K562 (cell line): ENCODE measurements at places on chromosomes 5 and 9. TPM values are rescaled to one million over a fixed set of nuclear protein-coding genes. Genes with fewer than 3 reads are reported as not detected.

DNA sequence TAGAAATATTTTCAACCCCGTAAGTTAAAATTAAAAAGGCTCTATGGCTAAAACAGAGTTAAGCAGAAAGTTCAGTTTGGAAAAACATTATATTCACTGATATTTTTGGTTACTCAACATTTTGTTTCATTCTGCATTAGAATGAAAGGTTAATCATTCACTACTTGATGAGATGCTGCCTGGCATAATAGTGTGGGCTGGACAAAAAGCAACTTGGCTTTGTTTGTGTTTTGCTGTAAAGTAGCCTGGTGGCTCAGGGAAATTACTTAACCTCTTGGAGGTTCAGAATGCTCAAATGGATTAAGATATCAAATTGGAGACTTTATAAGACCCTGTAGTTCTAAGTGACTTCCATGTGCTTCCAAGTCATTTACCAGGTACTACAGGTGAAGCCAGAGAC lies 367.4 kb upstream of the TRPC7 start:
- no peak for DNase-seq

GRCh38 chr5:158658446-158659230 lies 441.1 kb downstream of the EBF1 start:
- no peak for DNase-seq

The PCDHB13 gene
- not detected in 2 replicates for total RNA-seq

The SH3TC2 gene
- total RNA-seq, result 0.80 and 1.1 TPM in 2 replicates

- no peak for DNase-seq
These were observed 108.5 kb downstream of the ELAVL2 start for GRCh38 chr9:23717505-23717904.

DNA sequence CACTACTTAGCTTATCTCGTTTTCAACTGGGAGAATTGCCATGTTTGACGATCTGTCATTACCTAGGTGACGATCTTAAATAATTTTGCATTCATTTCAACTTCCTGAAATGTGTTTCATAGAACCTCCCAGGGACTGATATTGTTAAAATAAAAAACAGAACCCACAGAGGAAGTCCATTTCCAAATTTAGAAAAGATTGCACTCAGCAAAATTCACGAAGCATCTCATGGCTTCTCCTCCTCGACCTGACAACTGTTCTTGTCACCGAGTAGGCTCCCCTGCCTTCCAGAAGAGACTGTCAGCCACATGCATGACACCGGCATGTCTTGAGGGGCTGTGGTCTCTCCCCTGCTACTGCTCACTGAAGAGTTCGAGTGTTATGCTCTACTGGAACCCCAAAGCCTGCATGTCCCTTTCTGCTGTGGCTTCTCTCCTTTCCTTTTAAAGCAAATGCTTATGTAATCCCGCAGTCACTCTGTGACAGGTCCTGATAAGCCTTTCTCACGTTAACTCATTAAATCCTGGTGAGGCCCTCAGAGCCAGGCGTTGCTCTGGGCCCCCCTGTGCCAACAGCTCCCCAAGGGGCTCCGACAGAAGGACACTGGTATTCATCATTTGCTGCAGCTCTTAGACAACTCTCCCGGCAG lies 26.8 kb upstream of the ANKRD33B start:
- peak; percentile 28 for DNase-seq

GRCh38 chr5:82295959-82296531 lies 17.9 kb upstream of the RPS23 start:
- DNase-seq, result no peak

The RMND5B gene
- 53.6 and 54.8 TPM in 2 replicates for total RNA-seq

DNA sequence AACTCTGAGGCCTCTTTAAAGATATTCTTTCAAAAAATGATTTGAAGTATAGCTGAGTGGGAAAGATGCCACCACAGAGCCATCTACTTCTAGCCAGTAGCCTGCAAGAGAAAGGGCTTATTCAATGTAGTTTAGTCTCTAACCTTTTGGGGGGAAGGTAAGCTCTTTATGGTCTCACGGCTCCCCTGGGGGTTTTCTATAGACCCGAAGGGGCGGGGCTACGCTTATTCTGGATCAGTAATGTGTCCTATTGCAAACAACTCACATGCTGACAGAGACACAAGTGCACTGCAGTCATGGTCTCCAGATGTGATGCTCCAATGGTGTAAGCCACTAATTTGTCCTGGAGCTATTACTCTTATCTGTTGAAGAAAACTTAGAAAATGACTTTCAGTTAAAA lies 53.4 kb upstream of the RPS23 start:
- no peak for DNase-seq

DNA sequence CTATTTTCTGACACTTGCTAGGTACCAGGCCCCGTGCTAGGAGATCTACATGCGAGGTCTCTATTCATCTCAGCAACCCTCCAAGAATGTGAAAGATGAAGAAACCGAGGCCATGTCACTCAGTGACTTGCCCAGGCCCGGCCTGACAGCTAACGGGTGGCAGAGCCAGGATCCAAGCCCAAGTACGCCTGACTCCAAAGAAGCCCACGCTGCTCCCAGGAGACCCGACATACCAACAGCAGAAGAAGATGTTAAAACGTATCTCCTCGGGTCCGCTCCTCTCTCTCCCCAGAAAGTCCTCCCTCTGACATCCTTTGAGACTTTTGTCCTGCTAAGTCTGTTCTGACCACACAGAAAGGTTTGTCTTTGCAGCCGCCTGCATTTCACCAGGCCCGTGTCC lies 65.2 kb downstream of the CRB2 start:
- DNase-seq, result no peak

DNA sequence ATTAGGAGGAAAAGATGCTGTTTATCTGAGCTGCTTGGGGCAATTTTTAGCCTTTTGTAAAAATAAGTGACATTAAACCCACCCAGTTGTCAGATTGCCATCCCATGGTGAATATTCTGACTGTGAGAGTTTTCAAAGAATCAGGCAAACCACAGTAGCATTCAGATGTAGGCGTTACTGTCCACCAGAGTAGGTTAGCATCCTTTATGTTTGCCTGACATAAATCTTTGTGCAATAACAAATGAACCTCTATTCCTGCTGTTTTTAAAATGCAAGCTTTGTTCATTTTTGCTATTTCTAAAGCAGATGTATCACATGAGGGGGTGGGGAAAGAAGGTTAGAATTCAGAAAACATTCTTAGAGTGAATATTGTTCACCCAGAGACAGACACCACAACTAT lies 427.8 kb downstream of the CDH9 start:
- DNase-seq, result no peak

GRCh38 chr9:109012876-109013678 lies at the start of gene CTNNAL1:
Gene CTNNAL1 (minus strand): TSS chr9:109013499. CDS start chr9:109013442, 57 bp downstream.
- DNase-seq, result peak; percentile 100

The CD274 gene
- 0.18 and 0.24 TPM in 2 replicates for total RNA-seq

The INSYN2B gene
- not detected in 2 replicates for total RNA-seq

DNA sequence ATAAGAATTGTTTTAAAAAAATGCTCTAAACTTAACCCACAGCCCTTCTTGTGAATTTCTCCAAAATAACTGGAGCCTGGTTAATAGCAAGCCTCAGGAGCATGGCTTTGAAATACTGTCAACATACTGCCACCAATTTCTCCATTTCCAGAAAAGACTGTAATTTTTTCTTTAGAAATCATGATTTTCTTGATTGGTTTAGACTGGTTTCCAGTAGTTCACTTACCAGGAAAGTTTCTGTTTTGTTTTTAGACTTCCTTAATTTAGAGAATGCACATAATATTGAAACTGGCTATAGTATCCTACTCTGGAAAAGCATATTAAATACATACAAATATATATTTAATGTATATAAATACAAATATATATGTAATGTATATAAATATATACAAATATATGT lies 4.5 kb upstream of the CD274 start:
- no peak for DNase-seq

- DNase-seq, result no peak
These were observed 3.3 kb downstream of the TLX3 start for GRCh38 chr5:171312129-171312974.

GRCh38 chr5:99169309-99169708 lies 240.5 kb upstream of the CHD1 start:
- no peak for DNase-seq

GRCh38 chr5:42886635-42887034 lies 74.9 kb upstream of the SELENOP start:
- DNase-seq, result no peak

GRCh38 chr5:69326365-69326764 lies 6.2 kb downstream of the CCDC125 start:
- no peak for DNase-seq

GRCh38 chr9:106675780-106676179 lies 187.2 kb upstream of the ZNF462 start:
- DNase-seq, result no peak

GRCh38 chr5:158895588-158895987 lies 204.1 kb downstream of the EBF1 start:
- no peak for DNase-seq

- DNase-seq, result no peak
These were observed 186.1 kb downstream of the SNCAIP start for GRCh38 chr5:122498163-122498562.

- DNase-seq, result no peak
These were observed 52.5 kb downstream of the SH3GL2 start for GRCh38 chr9:17631396-17631795.

DNA sequence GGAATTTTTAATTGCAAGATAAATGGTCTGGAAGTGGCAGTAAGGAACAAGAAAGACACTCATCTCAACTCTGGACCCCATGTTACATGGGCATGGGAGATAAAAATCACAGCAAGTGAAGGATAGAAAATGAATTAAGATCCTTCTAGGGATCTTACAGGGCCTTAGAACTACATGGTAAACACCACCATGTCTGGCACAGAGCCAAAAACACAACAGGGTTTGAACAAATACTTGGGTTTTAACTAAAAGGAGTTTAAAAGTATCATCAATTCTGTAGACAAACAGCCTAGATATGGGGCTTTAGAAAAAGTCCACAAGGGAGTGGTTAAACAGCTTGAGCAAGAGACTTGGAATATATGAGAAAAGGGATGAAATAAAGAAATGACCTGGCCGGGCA lies 366.4 kb downstream of the ARL15 start:
- DNase-seq, result no peak

The FBP2 gene
- not detected in 2 replicates for total RNA-seq

The PRRX2 gene
- not detected in 2 replicates for total RNA-seq

The TCF7 gene
- total RNA-seq, result 10.3 and 12.6 TPM in 2 replicates
